ENCODE measurements at places on chromosomes 7 and 10.

GRCh38 chr10:81874875-81875466 lies at the start of gene NRG3:
Gene NRG3 (plus strand): TSS chr10:81875194.
- DNase-seq, result no peak

DNA sequence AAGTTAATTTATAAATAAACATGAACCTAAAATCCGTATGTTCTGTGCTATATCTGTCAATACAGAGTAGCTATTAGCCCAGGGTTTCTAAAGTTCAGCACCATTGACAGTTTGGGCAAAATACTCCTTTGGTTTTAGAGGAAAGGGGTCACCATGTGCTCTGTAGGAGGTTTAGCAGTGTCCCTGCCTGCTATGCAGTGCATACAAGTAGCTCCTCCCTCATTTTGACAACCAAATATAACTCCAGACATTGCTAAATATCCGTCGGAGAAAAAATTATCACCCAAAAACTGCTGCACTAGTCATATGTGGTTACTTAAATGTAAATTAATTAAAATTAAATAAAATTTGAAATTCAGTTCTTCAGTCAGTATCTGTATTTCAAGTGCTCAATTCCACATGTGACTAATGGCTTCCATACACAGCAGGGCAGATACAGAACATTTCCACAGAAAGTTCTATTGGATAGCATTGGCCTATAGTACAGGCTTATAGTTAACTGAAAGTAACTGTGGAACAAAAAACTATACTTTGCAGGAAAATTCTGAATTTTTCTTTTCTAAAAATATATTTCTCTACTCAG lies 6.4 kb downstream of the UPF2 start:
- no peak for DNase-seq

- peak; percentile 3 for DNase-seq
Measured at GRCh38 chr7:115004121-115004520, 82.2 kb downstream of the MDFIC start.

DNA sequence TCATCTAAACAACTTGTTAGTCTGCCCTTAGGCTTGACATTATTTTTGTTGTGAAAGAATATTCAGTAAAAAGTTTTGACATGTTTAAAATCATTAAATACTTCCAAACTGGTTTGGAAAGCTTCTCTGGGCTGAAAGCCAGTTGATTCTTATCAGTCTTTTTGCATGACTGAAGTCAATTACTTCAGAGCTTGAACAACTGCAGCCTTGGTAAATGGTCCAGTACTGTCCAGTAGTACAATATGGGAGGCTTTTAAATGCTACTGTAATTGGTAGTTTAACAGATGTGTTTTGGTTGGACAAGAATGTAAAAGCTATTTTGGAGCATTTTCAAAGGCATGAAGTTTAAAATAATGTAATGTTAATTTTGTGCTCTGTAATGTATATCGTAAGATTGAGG lies 103.4 kb downstream of the SDK1 start:
- peak; percentile 82 for DNase-seq

- DNase-seq, result no peak
Measured at GRCh38 chr7:105849122-105849855, 27.1 kb downstream of the ATXN7L1 start.

- no peak for DNase-seq
Measured at GRCh38 chr7:67913604-67914003, 917.0 kb downstream of the TYW1 start.

GRCh38 chr7:144761493-144761892 lies 74.4 kb downstream of the TPK1 start:
- DNase-seq, result no peak

DNA sequence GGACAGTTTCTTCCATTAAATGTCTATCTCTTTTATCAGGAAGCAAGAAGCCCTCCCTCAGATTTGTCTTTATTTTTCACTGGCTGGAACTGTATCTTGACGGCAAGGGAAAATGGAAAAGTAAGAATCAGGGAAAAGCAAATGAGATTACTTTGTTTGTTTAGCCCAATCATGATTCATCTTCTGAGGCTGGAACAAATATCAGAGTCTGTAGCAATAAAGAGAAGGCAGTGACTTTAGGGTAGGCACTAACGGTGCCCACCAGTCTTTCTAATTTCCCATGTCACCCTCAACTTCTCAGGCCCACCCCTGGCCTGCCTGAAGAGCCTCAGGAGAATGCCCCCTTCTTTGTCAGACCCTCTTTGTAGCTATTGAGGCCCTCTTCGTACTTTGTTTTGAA lies 36.3 kb upstream of the GOLGA7B start:
- no peak for DNase-seq

GRCh38 chr10:851901-852300 lies 79.6 kb downstream of the LARP4B start:
- no peak for DNase-seq

DNA sequence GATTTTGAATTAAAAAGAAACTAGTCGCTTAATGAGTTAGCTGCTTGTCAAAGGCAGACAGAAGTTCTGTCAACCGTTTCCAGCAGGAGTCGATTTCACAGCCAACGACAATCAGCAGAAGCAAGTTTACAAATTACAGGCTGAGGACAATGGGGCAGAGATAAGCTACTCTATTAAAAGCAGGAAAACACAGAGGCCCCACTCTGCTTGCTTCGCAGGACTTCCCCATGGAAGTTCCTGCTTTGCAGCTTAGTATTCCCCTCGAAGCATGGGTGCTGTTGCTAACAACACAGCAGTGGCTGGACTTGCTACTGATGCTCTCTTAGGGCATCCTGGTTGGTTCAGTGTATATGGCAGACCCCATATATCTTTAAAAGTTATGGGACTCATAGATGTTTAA lies 50.8 kb upstream of the KLF6 start:
- DNase-seq, result no peak

DNA sequence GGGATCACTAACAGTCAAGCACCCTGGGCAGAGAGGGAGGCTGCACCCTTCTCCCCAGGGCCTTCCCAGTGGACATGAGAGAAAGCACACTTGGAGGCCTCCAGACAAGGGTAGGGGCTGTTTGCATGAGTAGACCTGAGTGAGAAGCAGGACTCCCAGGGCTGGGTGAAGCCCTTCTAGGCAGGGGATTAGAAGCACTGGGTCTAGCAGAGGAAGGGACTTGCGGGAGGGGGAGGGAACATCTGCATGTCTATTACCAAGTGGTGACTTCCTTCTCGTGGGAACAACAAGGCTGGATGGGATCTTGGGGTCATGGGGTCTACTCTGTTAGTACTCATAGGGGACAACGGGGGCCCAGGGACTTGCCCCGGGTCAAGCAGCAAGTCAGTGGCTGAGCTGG lies 67.8 kb downstream of the EMX2 start:
- DNase-seq, result no peak

DNA sequence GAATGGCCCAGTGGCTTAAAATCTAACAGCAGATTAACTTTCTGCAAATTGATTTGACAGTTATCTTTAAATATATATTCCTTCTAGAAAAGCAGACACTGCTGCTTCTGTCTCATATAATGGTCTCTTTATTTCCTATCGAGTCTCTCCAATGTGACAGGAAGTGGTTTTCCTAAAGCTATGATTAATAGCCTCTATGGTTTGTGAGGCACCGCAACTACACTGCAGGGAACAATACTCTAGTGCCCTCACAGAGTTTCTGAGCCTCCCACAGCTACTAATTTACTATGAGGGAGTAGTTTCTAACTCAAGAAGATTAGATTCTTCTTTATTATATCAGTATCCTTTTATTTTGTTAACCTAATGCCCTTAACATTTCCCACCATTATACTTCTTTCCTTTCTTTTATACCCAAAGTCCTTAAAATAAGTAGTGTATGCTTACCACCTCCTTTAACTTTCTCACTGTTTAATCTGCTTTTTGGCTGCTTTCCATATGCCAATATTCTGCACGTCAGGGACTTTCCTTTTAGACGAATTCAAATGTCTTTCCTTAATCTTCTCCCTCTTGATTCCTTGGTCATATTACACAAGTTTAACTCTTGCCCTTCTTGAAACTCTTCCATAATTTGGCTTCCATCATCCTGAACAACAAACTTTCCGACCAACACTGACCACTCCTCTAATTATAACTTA lies 23.8 kb upstream of the AHR start:
- no peak for DNase-seq

- no peak for DNase-seq
Measured at GRCh38 chr10:91591797-91592174, 41.1 kb downstream of the PPP1R3C start.

- no peak for DNase-seq
Measured at GRCh38 chr10:59265141-59265540, 88.7 kb downstream of the PHYHIPL start.

DNA sequence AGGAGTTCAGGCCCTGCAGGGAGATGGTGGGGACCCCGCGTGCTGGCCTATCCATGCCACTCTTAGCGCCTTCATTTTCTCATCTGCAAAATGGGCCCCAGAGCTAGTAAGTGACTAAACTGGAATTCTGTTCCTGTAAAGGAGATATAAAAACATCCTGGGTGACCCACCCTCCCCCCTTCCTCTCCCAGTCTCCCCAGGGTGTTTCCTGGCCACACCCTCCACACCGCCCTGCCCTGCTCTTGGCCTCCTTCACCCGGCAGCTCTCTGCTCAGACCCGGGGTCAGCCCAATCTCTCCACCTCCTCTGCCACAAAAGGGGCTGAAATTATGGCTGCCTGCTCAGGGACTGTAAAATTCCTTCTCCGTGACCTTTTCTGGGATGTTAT lies 70.7 kb downstream of the C10orf105 start:
- no peak for DNase-seq

- DNase-seq, result no peak
Measured at GRCh38 chr10:103712146-103712545, 143.2 kb downstream of the SH3PXD2A start.
